Foreskin keratinocyte (primary cell): ENCODE measurements at places on chromosomes 2 and 18. TPM values are rescaled to one million over a fixed set of nuclear protein-coding genes. Genes with fewer than 3 reads are reported as not detected.

The AGXT gene
- total RNA-seq, result not detected in 2 replicates

The SERPINB4 gene
- total RNA-seq, result 0.07 TPM in 1 of 2 replicates, not detected in the other

The HMSD gene
- 8.9 and 9.6 TPM in 2 replicates for total RNA-seq

The TLK1 gene
- total RNA-seq, result 24.0 and 26.8 TPM in 2 replicates
